Amniotic epithelial cell (primary cell): ENCODE measurements at places on chromosomes 11 and 22.

DNA sequence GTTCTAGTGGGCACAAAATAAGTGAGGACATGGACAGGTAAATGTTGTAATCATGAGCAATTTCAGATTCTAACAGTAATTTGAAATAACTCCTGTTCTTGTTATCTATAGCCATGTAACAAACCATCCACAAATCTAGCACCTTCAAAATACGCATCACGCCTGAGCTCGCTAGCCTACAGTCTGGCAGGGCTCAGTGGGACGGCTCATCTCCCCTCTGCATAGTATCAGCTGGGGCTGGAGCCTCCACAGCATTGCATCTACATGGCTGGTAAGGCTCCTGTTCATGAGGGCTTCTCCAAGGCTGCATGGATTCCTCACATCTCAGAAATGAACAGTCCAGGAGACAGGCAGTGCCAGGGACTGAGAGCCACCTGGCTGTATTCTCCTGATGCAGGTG lies 112.6 kb downstream of the KCNQ1 start:
- no peak for DNase-seq

- DNase-seq, result no peak
These were observed 12.8 kb downstream of the KCNC1 start for GRCh38 chr11:17747131-17747955.

GRCh38 chr11:35654711-35655110 lies 7.9 kb upstream of the TRIM44 start:
- DNase-seq, result no peak

- DNase-seq, result no peak
These were observed 111.5 kb downstream of the PKNOX2 start for GRCh38 chr11:125275905-125276618.

- peak; percentile 95 for DNase-seq
These were observed 41.1 kb downstream of the OSBPL5 start for GRCh38 chr11:3123761-3124733.

- no peak for DNase-seq
These were observed 902.2 kb downstream of the BRD1 start for GRCh38 chr22:48925450-48925849.

DNA sequence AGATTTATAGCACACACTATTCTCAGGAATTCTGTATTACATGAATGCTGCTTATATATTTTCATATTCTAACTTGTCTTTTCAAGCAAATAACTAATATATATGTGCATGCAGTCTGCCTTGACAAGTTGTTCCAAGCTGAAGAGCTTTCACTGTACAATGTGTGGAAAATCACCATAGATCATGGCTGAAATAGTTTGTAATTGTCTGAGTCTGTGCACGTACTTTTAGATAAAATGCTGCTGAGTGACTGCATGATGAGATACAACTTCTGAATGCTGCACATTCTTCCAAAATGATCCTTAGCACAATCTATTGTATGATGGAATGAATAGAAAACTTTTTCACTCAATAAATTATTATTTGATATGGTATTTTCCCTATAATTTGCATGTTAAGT lies 58.9 kb downstream of the SLC5A12 start:
- no peak for DNase-seq

- DNase-seq, result peak; percentile 98
These were observed at the start of gene NAT10 for GRCh38 chr11:34105079-34105956. Gene NAT10 (plus strand): TSS chr11:34105629. CDS start chr11:34108226, 2,597 bp downstream.

DNA sequence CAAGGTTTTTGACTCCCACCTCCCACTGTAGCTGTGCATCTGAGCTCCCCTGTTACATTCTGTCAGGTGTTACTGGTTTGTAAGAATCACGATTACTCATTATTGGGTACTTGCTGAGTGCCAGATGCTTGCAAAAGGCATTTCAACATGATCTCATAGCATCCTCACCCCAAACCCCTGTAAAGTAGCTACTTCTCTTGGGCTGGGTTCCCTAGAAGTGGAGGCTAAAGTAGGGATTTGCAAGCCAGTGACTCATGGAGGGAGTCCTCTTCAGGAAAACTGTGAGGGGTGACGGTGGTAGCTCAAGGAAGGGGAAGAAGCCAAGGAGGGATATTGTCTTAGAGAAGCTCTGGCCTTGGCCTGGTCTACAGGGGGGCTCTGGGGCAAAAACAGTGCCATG lies 78.6 kb downstream of the TIMP3 start:
- DNase-seq, result peak; percentile 88

GRCh38 chr22:41367680-41368542 lies 13.8 kb upstream of the TEF start:
- peak; percentile 65 for DNase-seq

DNA sequence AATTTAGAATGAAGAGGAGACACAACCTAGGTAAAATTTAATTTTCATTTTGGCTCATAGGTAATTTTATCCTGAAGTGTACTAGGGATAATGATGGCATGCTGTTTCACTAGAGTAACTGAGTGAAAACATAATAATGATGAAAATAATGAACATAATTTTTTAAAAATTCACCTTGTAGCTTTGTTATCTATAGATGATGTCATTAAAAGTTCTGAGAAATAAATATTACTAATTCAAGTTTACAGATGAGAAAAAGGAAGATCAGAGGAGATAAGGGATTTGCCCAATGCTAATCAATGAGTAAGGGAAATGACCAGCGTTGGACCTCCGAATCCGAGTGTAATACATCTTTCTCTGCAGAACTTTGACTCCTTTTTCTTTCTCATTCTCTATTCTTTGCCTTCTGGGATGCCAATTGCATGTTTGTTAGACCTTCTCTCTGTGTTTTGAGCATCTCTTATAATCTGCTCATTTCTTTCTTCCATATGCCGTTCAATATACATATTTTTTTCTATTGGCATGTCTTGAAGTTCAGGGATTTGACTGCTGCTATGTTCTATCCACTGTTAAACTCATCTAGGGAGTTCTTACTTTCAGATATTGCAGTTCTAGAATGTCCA lies 186.5 kb downstream of the SNX19 start:
- peak; percentile 42 for DNase-seq

DNA sequence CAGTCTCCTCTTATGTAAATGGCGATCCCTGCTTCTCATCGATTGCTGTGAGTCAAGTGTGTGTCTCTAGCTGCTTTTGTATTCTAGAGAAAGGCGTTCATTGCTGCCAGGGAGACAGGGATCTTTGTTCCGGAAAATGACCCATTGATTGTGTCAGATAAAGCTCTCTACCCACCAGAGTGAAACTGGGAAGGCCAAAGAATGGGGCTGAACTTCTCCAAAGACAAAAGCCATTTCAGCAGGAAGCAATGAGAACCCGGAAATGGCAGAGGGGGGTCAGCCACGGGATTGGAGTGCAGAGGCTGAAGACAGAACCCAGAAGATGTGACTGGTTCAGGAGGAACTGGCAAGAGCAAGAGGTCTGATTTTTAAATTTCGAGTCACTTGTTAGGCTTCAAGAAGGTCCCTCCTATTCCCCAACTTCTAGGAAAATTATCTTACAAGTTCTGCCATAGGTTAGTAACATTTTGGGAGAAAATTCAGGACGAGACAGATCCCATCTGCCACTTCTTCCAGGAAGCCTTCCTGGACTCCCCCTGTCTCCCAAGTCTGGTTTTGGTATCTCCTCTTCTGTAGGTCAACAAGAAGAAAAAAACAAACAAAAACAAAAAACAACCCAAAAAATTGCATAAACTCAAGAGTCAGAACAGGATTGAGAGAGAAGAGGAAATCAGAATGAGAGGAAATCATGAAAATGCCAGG lies 110.6 kb downstream of the NECTIN1 start:
- DNase-seq, result no peak

DNA sequence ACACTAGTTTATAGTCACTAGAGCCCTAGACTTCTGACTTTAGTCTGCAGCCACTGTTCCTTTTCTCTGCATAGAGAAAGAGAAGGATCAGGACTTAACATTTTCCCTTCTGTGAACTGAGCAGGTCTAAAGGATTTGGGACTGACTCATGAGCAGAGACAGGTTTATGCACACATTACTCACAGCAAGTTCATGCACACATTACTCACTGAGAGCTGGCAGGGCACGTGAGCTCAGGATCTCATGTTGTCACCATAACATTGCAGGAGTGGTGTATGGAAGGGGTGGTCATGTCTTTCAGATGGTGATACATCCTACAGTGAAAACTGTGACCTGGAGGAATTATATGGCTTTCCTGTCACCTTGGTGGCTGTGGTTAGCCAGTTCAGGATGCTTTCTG lies 56.4 kb downstream of the CEP164 start:
- peak; percentile 86 for DNase-seq

DNA sequence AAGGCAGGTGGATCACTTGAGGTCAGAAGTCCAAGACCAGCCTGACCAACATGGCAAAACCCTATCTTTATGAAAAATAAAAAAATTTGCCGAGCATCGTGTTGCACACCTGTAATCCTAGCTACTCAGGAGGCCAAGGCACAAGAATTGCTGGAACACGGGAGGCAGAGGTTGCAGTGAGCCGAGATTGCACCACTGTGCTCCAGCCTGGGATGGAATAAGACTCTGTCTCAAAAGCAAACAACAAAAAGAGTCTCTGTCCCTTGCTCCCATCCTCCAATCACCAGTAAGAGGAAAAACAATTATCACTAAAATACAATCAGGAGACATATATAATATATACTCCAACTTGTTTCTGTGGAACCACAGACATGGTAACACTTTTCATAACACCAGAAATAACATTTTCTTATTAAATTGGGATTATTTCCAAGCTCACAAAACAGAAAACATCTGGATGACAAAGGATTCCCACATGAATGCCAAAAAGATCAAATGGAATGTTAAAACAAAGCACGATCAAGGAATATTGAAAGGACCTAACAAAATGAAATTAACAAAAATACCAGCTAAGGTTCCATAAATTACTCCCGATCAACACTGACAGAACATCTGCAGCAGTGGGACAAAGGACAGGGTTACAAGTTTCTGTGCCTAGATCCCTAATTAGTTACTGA lies 15.2 kb downstream of the FCHSD2 start:
- no peak for DNase-seq

- no peak for DNase-seq
These were observed 56.3 kb upstream of the ZBTB44 start for GRCh38 chr11:130370845-130371590.

DNA sequence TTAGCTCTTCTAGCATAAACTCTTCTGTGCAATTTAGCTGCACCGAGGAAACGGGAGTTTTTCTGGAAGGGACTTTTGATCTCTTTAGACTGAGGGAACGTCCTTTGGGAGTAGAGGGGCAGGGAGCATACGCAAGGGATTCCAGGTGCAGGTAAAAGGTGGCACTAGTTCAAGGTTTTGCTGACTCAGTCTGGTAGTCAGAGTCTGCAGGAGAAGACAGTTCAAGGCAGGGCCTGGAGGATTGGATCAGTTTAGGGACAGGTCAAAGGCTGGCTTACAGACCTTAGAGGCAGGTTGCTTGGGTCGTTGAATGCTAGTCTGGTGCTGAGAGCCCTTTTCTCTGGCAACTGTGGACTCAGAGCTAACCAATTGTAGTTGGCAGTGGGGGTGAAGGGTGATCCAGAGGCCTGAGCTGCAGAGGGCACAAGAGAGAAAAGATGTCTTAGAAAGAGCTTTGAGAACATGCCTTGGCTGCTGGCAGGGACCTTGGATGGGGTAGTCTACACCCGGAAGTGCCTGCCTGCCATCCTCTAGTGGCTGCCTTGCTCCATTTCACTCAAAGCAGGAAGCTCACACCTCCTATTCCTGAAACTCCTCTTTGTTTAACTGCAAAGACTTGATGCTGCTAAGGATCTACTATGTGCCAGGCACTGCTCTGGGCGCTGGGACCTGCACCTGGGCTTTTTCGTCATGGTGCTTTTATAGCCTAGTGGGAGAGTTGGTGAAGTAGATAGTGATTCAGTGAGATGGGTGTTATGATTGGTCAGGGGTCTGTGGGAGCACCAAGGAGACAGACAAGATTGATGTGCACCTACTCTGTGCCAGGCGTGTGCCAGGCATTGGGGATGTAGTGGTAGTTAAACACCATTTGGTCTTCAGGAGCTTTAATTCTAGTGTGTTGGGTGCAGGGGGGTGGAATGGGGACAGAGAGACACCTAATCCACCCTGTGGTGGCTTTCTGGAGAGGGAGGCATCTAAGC lies 17.1 kb downstream of the MIAT start:
- no peak for DNase-seq

DNA sequence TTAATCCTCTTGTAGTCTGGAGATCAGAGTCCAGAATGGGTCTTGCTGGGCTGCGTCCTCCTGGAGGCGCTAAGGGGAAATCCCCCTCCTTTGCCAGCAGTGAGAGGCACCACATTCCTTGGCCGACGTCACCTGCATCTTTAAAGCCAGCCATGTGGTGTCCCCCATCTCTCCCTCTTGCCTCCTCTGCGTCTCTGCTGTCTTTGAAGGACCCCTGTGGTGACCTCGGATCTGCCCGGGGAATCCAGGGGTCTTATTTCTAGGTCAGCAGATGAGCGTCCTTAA lies 27.2 kb upstream of the PARVB start:
- no peak for DNase-seq

- peak; percentile 5 for DNase-seq
These were observed 39.8 kb upstream of the TEF start for GRCh38 chr22:41341990-41342389.

DNA sequence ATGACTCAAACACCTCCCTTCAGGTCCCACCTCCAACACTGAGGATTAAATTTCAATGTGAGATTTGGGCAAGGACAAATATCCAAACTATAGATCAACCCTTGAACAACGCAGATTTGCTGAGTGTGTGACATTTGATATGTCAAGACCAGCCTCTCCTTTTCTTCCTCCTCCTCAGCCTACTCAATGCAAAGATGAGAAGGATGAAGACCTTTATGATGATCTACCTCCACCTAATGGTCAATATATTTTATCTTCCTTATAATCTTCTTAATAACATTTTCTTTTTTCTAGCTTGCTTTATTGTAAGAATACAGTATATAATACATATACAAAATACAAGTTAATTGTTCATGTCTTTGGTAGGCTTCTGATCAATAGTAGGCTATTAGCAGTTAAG lies 67.5 kb upstream of the MPPED2 start:
- DNase-seq, result no peak

- peak; percentile 76 for DNase-seq
These were observed 46.0 kb upstream of the PARVA start for GRCh38 chr11:12331239-12331874.

GRCh38 chr11:61007383-61007955 lies 36.0 kb downstream of the CD6 start:
- DNase-seq, result no peak

DNA sequence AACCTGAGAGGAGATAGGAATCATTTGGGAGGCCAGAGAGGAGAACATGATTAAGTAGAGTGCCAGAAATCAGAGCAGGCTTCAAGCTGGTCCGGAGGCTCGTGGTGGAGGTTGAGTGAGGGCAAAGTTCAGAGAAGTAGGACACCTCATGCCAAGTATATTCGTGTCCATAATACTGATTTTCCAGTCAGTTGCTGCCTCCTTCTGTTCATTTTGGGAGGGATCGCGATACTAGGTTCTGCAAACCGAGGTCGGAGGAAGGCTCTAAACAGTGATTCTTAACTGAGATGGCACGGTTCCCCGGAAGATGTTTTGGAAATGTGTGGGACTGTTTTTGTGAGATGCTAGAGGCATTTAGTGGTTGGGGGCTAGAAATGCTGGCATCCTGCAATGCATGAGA lies 13.6 kb upstream of the CD3E start:
- peak; percentile 8 for DNase-seq

- DNase-seq, result no peak
These were observed 33.6 kb downstream of the MACROD1 start for GRCh38 chr11:64132191-64132771.
